ENCODE measurements at places on chromosomes 6 and 20.

DNA sequence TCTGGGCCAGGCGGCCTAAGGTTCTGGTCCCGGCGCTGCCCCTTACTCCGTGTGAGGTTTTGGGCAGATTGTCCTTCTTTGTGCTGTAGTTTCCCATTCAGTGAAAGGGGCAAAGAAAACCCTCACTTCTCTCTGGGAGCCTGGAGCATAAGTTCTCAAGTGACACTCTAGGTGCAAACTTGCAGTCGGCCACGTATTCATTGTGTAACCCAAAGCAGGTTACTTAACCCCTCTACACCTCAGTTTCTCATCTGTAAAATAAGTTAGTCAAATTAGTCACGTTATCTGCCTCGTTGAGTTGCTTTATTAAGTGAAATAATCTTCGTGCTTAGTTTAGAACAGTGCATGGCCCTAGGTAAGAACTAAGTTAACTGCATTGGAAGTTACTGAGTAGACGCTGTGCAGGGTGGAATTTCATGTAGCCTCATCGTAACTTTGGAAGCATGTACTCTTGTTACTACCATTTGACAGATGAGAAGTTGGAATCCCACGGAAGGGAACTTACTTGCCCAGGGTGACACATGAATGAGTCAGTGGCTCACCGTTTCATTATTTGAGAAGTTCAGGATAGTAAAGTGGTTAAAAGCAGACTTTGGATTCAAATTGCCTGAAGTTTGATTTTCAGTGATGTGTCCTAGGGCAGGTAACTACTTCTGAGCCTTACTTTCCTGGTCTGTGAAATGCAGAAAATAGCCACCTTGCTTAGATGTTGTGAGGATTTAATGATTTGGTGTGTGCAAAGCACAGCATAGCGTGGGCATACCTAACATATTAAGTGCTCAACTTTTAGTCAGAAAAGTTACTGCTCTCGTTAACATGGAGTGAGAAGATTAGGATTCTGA is 556 bp upstream of the MROH8 start:
- DNase-seq: no peak

DNA sequence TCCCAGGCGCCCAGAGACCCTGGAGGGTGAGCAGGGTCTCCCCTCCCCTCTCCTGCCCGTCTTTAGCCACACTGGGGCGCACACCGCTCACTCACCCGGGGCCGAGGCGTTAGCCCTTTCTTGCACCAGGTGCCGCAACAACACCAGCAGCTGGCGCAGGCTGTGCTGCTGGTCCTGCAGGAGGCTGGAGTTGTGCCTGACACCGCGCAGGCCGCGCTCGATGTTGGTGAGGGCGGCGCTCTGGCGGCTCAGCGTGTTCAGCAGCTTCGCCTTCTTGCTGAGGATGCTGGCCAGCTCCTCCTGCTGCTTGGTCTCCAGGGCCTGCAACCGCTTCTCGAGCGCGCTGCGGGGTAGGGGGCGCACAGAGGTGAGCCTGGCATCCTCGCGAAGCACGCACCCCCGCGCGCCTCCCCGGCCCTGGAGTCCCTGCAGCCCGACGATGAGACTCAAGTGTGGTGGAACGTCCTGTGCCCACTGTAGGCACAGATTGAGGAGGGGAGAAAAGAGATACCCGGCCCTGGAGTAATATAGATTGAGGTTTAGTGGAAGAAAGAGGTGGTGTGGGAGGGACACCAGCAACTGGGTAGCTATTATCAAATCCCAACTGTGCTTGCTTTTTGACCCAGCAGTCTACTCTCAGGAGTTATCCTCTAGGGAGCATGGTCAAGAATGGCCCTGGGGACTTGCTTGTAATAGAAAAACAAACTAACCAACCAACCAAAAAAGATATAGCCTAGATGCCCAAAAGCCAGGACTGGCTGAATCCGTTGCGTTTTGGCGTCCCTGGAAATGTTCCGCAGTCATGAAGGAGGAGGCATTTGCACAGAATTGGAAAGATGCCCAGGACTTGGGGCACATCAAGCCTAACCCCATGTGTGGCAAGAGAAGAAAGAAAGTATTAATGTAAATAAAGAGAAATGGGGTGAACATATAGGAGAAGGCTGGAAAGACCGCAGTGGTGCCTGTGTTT is 30.9 kb downstream of the ANGPT4 start:
- peak; percentile 60 for DNase-seq

GRCh38 chr6:145784683-145785082 is 29.9 kb downstream of the FBXO30 start:
- DNase-seq: no peak

DNA sequence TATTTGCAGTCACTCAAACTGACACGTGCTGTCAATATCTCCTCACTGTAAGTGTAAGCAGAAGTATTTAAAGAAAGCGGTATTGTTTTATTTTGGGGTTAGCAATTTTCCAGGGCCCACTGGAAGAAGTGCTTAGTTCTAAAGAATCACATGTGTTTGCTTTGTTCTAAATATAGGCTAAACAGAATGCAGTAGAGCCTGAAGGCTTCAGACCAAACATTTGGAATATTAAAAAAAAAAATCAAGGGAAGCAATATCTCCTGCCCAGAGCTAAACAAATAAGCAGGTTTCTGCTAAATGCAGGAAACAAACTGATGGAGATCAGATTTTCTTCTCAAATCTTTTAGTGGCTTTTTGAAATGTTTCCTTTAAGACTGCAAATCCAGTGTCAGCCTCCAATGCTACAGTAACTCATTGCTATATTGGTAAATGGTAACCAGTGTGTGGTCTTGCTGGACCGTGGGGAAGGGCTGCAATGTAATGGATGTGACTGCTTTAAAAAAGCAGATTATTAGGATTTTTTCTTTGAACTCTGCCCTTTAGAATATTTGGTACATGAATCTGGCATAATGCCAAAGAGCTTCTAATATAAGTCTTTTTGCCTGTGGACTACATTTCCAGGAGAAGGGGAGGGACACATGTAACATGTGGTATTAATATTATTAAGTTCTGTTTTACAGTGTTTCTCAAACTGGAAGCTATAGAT is 317.1 kb upstream of the FERMT1 start:
- DNase-seq: no peak

- DNase-seq: no peak
Measured at GRCh38 chr6:151004383-151005024, 139.0 kb downstream of the MTHFD1L start.

GRCh38 chr6:105105094-105105493 is 74.7 kb downstream of the POPDC3 start:
- no peak for DNase-seq

DNA sequence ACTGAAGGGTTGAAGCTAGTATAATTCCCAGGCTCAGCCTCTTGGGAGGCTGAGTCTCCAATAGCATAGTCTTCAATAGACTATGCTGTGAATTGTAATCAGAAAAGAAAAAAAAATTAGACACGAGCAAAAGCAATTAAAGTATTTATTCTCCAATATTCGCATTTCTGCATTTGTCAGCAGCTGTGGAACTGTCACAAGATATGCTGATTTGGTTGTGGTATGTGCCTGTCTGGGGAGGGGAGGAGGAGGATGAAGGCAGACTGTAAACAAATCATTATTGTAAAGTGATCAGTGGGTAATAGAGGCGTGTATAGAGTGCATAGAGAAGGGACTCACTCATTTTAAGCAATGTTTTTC is 10.1 kb upstream of the BICRAL start:
- DNase-seq: no peak

DNA sequence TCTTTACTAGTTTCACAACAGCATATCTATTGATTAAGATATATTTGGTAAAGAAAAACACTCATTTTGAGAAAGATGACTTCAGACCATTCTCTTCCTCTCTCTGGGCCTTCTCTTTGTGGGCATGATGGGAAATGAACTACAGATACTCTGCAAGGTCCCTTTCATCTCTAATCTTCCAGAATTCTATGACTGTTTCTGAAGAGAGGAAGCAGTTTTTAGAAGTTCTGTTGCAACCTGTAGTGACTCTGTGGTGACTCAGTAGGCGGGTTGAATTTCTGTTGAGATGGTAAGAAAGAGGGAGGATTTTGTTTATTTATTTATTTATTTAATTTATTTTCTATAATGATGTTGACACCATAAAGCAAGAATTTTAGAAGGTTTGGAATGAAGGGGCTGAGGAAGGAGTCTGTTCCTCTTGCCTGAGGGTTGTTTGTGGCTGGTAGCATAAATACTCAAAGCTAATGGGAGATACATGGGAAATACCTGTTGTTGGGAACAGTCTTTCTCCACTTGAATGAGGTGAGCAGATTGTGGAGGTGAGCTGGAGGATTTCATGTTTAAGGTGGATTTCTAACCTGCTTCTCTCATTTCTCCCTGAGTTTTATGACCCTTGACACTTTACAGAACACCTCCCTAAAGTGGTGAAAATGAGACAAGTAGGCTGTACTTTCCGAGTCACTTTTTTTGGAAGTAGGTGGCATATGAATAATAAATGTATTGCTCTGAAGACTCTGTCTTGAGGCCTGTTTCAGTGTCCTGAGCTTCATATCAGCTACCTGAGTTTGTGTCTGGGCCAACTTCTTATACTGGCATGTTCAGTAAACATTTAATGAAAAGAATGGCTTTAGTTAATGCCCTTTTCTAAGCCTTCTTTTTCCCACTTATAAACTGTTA is 15.0 kb downstream of the ACSS2 start:
- DNase-seq: no peak

DNA sequence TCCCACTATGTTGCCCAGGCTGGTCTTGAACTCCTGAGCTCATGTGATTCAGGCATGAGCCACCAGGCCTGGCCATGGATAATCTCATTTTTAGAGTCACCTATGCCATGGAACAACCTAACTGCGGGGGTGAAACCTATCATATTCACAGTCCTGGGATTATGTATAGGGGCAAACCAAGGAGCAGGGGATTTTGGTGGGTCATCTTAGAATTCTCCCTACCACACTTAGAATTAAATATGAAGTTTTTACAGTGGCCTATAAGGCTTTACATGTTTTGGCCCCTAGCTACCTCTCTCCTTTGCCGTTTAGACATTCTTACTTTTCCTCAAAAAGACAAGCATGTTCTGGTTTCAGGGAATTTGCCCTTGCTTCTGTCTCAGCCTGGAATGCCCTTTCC is 20.6 kb upstream of the VEGFA start:
- DNase-seq: no peak

- no peak for DNase-seq
Measured at GRCh38 chr20:40591119-40591518, 97.9 kb downstream of the MAFB start.

- DNase-seq: no peak
Measured at GRCh38 chr20:59616306-59616705, 12.0 kb downstream of the PHACTR3 start.
